ENCODE measurements at places on chromosomes 4 and X.

DNA sequence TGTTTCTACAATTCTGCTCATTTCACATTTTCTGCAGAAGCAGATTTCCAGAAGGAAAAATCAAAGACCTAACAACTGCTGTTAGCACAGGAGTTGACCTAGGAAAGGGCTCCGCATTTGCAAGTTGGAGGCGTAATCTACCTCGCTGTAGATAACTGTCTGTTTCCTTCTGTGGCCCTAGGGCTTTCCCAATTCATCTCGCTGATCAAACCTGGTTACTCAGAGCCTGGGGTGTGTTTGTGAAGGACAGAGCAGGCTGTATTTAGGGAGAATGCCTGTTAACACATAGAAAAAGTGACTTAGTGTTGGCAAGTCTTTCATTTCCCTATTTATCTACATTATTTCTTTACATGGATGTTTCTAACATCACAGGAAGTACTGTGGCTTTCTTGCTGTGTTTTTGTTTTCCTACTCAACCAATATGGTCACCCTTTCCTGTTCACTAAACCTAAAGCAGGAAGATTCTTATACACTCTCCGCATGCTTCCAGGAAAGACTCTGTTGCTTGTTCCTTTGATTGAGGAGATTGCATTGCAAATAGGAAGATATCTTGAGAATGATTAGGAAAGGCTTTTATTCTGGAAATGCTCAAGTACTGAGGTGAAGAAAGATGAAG lies 40.5 kb downstream of the AGA start:
- DNase-seq, result no peak

- no peak for DNase-seq
Measured at GRCh38 chr4:24671849-24672248, 87.5 kb upstream of the DHX15 start.

DNA sequence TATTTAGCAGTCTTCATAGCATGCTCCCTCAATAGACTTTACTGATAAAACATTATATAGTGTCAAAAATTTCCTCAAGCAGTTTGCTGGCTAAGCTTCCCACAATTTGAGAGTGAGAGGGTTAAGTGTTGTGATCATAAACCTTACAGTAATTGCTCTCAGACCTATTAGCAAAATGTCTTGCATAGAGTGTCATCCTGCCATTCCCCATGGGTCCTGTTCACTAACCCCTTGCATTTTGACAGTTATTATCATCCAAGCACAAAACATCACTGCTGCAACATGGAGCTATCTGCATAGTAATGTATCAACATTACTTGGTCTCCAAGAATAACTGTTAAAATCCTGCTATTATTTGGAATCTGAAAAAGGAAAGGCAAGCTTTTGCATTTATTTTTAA lies 196.1 kb upstream of the GK2 start:
- no peak for DNase-seq

DNA sequence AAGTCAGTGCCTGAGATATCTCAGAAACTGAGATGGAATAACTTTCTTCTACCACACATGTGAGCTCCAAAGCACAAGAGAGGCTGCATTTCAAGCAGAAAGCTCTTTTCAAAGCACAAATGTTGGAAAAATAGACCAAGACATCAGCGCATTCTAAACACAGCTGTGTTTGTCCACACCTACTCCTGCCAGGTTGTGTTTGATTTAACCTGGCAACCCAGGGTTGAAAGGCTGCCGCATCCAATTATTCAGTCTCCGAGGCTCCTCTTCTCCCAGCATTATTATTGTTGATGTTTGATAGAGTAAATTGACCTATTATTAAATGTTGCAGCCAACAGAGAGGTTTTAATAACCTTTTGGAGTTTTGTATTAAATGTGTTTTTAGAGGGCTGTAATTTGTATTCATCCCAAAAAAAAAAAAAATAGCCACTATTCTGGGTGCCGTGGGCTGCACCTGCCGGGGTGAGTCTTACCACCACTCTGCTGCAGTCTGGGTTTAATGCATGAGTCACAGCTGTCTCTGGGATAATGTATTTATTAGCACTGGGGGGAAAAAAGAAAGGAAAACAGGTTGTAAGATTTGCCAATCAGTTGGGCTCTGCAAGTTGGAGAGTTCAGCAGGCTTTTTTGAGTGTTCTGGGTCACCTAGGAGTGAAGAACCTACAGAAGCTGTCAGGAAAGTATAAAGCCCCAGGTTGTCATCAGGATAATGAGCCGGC lies 105.2 kb upstream of the NOCT start:
- DNase-seq, result no peak

GRCh38 chrX:54551801-54552200 lies 21.8 kb downstream of the GNL3L start:
- DNase-seq, result no peak

DNA sequence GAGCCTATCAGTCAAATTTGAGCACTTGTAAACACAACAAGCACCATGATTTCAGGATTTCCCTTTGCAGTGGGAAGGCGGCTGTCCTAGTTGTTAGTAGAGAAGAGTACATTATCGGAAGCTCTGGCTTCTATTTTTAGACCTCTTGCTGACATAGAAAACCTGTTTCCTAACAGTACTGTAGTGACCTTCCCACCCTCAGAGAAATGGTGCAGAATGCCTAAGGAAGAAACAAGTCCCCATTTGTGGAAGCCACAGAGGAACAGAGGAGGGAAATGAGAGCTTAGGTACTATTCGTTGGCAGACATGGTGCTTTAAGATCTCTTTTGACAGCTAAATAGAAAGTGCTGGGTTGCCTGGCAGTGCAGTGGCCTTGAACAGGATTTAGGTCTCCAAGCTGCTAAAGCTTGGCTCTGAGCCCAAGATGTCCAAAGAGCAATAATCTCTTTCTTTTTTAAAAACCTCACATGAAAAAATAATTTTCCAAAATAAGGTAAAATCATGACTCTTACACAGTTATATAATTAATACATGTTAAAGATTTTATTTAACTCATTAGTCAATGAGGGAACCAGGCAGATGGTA lies 24.9 kb downstream of the GLRA2 start:
- no peak for DNase-seq

GRCh38 chr4:8157944-8158709 lies 486 bp downstream of the ABLIM2 start:
- no peak for DNase-seq

DNA sequence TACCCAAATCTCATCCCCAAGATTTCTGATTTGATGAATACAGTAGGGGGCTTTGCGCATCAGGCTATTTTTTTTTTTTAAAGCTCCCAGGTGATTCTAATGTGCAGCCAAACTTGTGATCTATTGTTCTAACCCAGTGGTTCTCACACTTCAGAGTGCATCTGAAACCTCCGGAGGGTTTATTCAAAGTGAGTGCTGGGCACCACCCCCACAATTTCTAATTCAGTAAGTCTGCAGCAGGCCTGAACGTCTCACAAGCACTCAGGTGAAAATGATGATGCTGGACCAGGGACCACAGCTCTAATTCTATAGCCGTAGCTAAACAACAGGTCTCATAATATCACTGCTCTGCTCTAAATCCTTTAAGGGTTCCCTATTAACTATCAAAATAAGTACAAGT lies 211.4 kb downstream of the FMR1NB start:
- no peak for DNase-seq

DNA sequence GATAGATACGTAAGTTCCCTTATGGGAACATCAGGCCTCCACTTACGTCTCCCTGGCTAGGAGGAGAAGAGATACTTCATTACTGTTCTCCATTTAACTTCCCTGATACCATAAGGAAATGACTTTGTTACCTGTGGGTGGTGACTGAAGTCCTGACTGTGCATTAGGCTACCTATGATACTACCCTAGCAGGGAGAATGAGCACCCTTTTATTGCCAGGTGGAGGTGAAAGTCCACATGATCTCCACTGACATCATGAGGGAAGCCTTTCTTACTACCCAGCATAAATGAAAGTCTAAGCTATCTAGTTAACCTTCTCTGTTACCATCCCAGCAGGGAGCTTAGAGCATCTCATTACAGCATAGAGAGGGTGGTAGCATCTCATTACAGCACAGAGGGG lies 24.4 kb upstream of the LAMTOR3 start:
- DNase-seq, result no peak

GRCh38 chrX:259692-260355 lies 21.4 kb upstream of the PLCXD1 start:
- DNase-seq, result no peak

DNA sequence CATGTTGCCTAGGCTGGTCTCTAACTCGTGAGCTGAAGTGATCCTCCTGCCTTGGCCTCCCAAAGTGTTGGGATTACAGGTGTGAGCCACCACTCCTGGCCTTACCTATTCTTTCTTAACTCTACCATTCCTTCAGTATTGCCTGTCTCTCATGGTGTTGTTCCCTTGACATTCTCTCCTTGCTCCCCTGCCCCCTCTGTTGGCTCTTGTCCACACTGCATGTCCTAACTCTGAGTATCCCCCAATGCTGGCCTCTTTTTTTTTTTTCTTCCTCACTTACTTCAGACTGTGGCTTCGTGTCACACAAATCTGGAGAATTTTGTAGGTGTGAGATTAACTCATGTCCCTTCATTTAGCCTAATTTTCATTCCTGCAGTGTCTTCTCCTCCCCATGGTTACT lies 22.9 kb upstream of the FRMPD4 start:
- DNase-seq, result no peak

DNA sequence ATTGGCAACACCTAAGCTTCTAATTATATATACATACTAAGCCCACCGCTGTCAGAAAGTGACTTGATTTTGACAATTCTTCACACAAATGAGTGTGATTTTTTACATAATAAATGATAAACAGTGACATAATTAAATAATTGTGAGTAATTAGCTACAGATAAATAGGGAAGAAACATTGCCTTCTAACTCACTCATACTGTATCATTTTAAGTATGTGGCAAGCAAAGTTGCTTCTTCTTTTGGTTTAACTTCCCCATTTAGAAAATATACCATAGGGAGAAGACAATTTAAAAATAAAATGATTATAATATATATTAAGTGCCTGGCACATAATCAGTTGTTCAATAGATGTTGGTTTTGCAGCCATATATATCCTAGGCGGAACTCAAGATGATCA lies 644.2 kb downstream of the FSTL5 start:
- no peak for DNase-seq

DNA sequence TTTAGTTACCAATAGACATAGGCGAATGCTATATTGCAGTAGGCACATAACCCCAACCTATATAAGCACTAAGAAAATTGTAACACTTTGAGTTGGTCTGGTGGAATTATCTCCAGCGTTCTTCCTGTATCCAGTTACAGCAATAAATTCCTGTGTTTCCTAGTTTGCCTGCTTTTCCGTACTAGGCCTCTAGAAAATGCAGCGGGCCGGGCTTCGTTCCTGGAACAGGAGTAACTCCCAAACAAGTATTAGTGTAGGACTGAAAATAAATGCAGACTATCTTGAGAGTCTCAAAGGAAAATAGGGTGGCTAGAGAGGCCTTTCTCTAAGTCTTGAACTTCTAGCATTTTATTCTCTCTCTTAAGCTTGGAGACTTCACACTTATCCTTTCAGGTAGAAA lies 159.8 kb downstream of the OR13H1 start:
- DNase-seq, result no peak

GRCh38 chrX:47862680-47863079 lies 26.0 kb downstream of the ZNF81 start:
- no peak for DNase-seq

- no peak for DNase-seq
Measured at GRCh38 chr4:123599920-123600810, 203.6 kb downstream of the SPRY1 start.

DNA sequence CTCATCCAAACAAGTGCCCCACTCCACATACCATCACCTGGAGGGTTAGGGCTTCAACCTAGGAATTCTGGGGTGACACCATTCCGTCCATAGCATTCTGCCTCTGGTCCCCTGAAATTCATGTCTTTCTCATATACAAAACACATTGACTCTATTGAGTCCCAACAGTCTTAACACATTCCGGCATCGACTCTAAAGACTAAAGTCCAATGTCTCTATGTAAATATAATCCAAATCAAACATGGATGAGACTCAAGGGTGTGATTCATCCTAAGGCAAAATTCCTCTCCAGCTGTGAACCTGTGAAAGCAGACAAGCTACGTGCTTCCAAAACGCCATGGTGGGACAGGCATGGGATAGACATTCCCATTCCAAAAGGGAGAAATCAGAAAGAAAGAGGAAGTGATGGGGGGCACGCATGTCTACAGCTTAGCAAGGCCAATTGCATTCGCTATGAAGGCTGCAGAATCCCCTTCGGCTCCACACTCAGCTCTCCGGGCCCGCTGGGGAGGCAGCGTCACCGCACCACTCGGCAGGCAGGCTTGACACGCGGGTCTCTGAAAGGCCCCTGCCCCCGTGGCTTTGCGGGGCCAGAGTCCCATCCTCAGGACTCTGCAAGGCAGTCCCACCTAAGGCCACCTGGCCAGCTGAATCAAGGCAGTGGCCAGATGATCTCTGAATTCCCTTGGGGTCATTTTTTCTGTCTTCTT lies 53.2 kb downstream of the ADRA2C start:
- DNase-seq, result no peak

DNA sequence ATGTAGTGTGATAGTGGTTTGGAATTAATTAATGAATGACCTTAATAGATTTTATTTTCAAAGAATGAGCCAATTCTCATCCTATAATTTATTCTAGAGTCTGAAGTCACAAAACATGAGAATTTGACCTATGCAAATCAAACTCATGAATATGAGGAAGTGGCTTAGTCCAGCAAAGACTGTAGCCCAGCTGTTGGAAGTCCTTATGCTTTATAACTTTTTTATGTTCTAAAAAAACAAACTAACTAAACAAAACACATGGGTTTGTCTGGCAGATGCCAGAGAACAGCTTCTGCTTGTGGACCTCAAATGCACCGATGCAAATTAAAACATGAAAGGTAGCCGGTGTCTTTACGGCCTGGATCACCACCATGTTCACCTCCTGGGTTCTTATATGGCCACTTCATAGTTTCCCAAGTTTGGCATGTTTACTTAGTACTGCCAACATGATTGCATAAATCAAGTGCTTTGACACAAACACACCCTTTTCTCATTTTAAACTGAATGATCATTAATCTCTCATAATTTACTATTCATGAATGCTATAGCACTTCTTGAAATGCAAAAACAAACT lies 277.4 kb downstream of the PAPSS1 start:
- DNase-seq, result no peak

GRCh38 chrX:142804085-142804484 lies 221.6 kb upstream of the SPANXN4 start:
- DNase-seq, result no peak

DNA sequence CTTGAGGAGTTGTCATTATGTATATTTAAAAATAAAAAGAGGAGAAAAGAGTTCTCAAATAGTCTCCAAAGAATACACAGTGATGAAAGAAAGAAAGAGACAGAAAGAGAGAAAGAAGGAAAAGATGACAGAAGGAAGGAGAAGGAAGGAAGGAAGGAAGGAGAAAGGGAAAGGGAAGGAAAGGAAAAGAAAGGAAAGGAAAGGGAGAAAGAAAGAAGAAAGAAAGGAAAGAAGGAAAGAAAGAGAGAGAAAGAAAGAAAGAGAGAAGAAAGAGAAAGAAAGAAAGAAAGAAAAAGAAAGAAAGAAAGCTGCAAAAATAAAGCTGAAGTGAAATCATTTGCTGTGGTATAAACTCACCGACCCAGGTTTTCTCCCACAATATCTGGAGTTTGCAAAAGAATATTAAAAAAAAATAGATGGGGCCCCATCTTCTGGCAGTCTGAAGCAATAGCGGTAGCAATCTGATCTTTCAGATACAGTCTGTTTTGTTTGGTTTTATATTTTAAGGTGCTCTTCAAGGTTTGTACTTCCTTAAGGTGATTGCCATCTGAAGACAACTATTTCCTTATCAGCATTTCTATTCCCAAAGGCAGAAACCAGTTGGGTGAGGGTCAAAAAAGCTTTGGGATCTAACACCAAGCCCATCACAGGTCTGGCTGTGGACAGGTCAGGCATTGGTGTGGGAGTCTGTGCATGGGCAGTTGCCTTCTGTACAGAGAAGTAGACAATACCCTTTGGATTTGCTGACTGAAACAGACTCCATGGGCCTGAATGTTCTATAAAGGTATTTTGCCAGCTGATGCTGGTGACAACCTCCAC lies 160.4 kb downstream of the CPEB2 start:
- no peak for DNase-seq

Data from NCI-H187 treated with DMSO at 0.1 percent for 48 hours (cell line).